ENCODE measurements at places on chromosomes 2 and 18. TPM values are rescaled to one million over a fixed set of nuclear protein-coding genes. Genes with fewer than 3 reads are reported as not detected.

GRCh38 chr2:176056406-176056805 is 27.4 kb downstream of the EVX2 start:
- DNase-seq = no peak

Gene SATB2
- 1.3 TPM for total RNA-seq

Gene SH3RF3
- total RNA-seq = 6.6 TPM

Gene RAMP1
- total RNA-seq = 138 TPM

Gene FAM110C
- total RNA-seq = 1.9 TPM

DNA sequence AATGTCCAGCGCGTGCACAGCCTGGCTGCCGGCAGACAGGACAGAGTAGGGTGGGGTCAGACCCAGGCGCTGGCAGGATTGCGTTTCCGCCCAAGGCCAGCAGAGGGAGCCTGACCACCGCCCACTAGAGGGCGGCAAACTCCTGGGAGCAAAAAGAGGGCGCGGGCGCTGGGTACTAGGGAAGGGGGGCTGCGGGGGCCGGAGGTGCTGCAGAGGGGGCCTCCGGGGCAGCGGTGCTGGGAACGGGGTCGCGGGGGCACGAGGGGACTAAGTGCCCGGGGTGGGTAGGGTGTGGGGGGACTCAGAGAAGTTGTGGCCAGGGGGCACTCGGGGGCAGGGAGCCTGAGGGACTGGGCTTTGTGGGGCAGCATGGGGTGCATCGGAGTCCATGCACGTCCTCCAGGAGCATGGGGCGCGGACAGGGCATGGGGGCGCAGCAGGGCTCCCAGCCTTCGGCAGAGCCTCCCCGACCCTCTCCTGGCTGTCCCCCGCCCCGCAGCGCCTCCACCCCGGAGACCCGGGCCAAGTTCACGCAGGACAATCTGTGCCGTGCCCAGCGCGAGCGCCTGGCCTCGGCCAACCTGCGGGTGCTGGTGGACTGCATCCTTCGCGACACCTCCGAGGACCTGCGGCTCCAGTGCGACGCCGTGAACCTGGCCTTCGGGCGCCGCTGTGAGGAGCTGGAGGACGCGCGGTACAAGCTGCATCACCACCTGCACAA is 3.2 kb downstream of the TEKT4 start:
- no peak for DNase-seq

Gene DSG1
- total RNA-seq = 0.89 TPM

Gene RGPD4
- total RNA-seq = 0.11 TPM

- DNase-seq = no peak
Observed at GRCh38 chr2:236415684-236416444, 151.7 kb upstream of the ASB18 start.

- no peak for DNase-seq
Observed at GRCh38 chr2:179440642-179441251, 176.1 kb upstream of the SESTD1 start.

DNA sequence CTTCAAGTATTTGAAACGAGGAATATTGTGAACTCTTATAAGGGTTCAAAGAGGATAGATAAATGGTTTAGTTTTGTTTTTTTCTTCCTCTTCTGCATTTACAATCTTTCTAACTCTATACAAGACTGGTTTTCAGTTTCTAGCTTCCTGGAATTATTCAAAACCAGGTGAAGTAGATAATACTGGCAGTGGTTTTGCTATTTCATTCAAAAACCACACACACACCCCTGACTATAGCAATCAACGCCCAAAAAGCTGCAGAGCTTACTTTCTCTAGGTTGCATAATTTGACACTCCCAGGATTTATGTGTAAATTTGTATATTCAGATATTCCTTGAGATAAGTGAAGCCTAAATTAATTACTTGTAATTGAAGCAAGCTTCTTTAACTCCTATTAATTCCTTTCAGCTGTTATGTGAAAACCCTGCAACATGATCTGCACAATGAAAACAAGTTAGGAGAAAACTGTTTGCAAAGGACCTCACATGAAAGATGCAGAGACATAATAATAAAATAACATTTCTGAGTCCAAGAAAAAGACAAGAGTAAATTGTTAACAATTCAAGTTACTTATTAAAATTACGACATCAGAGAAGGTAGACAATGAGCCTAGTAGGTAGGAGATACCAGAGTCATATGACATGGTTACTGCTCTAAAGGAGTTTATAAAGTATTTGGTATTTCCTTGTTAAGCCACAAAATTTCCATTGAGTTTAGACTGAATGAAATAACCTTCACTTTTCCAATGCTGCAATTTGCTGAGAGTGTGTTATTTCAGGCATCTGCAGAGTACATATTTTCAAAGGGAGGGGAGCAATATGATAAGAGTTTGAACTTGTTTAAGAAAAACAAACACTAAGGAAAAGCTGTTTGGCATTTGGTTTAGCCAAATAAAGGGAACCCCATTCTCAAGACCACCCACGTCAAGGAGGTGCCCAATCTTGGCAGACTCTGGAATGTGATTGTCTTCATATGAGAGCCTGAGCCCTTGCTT is 1.6 kb upstream of the NFE2L2 start:
- DNase-seq = no peak

Gene ASXL3
- total RNA-seq = 3.6 TPM

Gene HOXD10
- not detected for total RNA-seq

Gene RTKN
- total RNA-seq = 17.8 TPM

DNA sequence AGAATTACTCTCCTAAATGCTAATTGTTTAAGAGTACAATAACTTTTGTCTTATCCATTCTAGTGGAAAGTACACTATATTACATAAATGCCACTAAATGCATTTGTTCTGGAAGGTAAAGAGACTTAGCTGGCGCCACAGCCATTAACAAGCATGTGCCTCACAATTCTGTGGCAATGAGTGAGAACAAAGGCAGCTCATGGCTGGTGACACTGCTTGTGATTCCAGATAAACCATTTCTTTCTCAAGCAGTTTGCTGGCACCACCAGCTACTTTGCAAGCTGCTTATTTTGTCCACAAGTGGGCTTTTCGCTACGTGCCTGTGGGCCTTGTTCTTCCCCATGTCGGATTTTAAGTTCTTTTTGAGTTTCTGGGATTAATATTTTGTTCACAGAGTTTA is 147.6 kb upstream of the SMAD7 start:
- no peak for DNase-seq
